ENCODE measurements at places on chromosomes 6 and 20.
A peak's percentile ranks its signal among the peaks of the same experiment; 100 is the strongest.

DNA sequence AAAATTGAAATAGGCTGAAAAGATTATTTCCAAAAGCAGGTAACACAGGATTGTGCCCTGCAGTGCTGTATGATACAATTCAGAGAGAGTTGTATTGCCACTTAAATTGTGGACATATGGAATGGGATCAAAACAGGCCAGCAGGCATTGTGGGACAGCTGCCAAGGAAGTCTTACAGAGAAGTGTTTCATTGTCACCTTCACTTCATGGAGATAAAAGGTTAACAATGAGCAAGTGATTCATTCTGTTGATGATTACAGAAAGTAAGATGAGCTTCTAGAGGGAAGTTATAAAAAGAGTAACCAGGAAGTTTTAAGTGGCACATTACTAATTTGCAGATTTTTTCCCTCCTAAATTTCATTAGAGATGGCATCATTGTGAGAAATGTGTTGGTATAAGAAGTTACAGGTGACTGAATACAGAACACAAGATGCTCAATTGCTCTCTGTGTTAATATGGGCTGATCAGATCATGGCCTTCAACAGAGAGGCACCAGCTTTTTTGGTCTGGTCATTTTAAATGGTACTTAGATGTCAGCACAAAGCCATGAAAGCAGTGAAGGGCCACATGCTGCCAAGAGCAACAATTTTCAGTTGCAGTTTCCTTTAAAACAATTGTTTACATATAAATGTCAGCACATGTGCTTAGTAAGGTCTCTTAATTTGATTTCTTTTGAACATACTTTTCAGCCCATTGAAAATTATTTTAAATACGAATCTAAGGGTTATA, 402.5 kb upstream of the FKBP1C start:
- no peak for DNase-seq

DNA sequence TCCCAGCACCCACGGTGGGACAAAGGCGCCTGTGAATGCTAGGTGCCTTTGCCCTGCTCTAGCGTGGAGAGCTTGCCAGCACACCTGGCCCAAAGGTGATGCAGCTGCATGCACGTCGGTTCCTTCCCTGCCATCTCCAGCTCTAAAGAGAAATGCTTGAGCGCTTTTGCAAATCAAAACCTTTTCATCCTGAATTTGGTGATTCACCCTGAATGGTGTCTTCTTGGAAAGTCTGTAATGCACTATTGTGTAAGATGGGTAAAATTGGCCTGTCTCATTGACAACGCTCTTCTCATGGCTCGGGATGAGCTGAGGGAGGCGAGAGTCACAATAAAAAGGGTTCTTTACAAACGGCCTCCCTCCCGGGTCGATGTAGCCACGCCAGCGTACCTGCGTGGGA, 103.1 kb upstream of the ID4 start:
- DNase-seq: no peak

- no peak for DNase-seq
Measured at GRCh38 chr20:362271-363254, 15.7 kb downstream of the NRSN2 start.

GRCh38 chr6:155958550-155958949, 502.9 kb upstream of the NOX3 start:
- DNase-seq: no peak

GRCh38 chr6:4210629-4211419, 75.4 kb upstream of the ECI2 start:
- peak; percentile 24 for DNase-seq

DNA sequence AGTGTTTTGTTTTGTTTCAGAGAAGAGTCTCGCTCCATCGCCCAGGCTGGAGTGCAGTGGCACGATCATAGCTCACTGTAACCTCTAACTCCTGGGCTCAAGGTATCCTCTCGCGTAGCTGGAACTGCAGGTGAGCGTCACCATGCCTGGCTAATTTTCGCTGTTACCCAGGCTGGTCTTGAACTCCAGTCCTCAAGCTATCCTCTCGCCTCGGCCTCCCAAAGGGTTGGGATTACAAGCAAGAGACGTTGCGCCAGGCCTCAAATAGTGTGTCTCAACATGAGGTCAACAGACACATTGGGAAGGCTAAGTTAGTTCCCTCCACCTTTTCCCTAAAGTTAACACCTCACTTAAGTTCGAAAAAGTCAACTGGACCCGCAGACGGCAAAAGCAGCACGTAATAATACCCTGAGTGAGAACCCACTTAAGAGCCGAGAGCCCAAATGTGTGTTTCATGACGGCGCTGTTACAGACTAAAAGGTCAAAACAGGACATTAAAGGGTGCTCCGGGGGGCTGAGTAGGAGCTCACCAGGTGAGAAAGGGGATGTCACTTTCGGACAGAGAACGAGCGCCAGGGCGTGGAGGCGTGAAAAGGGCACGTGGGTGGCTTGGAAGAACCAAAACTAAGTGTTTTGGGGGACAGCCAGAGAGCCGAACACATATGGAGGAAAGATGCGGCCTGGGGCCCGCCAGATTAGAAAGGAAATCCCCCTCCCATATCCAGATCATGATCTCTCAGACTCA, 499 bp downstream of the TTI1 start:
- DNase-seq: no peak

DNA sequence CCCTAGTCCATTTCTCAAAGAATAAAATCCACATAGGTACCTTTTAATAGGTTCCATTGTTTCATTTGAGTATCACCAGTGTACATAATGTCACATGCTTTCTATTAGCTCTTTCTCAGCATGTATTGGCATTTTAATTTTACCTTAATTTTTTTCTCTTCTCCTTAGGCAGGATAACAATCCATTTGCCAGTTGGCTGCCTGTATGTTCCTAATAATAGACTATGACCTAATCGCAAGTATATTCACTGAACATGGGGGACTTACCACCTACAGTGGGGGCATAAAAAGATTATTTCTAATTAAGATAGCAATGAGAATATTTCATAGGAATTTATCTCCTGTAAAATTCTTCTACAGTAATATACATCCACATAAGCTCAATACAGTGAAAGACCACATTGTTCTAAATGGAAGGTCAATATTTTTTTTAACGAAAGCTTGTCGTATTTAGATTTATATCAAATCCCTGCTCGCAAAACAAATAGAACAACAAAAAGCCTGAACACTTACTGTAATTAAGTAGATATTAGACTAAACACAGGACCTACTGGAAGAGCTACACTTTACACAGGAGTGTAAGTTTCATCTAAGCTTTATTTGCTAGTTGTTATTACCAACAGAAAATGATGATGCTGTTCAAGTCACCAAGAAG, 76.4 kb downstream of the OGFRL1 start:
- DNase-seq: no peak

DNA sequence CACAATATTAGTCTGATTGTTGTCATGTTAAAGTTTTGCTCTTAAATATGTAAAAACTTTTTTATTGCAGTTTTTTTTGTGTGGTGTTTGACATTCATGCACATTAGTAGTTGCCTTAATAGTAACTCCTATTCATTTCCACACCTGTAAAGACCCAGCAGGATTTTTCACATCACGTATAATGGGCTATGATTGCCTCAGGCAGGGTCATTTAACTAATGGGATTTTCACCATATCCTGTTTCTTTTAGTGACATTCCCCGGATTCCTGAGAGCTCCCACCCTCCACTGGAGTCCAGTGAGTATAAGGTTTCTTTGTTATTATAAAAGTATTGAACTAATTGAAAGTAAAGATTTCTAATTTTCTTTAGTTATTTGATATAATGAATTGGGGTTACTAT, 359.2 kb downstream of the RIMS1 start:
- peak; percentile 49 for DNase-seq

GRCh38 chr6:137550535-137550934, 56.3 kb upstream of the OLIG3 start:
- no peak for DNase-seq

- no peak for DNase-seq
Measured at GRCh38 chr20:41027366-41027765, 1.3 kb upstream of the TOP1 start.

DNA sequence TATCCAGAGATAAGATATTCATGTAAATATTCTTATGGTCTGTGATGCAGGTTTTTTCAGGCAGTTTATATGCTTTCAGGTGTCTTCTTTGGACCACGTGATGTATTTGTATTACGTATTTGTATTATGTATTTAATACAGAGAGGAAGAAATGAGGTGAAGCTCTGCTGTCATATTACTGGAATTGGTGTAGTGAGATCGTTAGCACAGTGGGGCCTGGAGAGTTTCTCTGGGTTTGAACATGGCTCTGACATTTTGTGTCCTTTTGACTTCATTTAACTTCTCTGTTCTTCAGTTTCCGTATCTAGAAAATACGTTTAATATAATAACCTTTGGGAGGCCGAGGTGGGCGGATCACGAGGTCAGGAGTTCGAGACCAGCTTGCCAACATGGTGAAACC, 1.6 kb upstream of the PRIM2 start:
- no peak for DNase-seq

- DNase-seq: no peak
Measured at GRCh38 chr6:49888742-49889431, 22.6 kb upstream of the CRISP1 start.

- DNase-seq: no peak
Measured at GRCh38 chr20:54229566-54230160, 21.8 kb downstream of the PFDN4 start.

- DNase-seq: peak; percentile 76
Measured at GRCh38 chr6:71510057-71510713, 221.6 kb downstream of the OGFRL1 start.

GRCh38 chr6:136548582-136549299, 1.5 kb downstream of the MAP7 start:
- no peak for DNase-seq

- DNase-seq: no peak
Measured at GRCh38 chr6:128600397-128600951, 80.1 kb upstream of the PTPRK start.

DNA sequence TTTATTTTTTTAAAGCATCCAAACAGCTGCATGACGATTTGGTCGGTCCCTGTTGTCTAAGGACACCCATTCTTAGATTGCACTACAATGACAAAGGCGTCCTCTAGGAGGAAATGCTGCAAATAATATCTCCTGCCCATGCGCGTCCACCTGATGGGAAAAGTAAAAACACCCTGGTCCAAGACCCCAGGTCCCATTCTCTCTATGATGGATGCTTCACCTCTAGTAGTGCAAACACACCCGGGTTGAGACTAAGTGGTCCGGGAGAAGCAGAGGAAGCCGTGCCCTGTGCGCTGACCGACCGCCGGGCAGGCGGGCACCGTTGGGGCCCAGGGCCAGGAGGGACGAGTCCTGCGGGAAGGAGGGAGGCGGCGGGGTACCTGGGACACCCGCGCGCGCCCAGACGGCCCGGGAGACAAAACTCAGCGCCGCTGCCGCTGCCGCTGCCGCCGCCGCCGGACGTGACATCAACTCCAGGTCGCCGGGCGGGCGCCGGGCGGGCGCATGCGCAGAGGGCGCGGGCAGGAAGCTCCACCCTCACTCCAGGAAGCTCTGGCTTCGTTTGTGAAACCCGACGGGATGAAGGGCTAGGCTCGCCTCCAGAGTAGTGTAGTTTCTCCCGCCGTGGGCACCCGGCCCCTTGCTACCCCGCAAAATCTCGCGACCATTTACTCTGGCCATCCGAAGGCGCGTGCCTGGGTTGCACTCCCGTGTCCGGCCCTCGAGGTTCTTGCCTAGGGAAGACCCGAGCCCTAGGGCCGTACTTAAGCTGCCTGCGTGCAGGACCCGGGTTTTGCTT, at the start of gene TBC1D7:
Gene TBC1D7, minus strand, starts transcription at position 462 of the 799 bp plus-strand sequence. CDS start 1,639 bp downstream, outside the sequence.
- DNase-seq: peak; percentile 90

DNA sequence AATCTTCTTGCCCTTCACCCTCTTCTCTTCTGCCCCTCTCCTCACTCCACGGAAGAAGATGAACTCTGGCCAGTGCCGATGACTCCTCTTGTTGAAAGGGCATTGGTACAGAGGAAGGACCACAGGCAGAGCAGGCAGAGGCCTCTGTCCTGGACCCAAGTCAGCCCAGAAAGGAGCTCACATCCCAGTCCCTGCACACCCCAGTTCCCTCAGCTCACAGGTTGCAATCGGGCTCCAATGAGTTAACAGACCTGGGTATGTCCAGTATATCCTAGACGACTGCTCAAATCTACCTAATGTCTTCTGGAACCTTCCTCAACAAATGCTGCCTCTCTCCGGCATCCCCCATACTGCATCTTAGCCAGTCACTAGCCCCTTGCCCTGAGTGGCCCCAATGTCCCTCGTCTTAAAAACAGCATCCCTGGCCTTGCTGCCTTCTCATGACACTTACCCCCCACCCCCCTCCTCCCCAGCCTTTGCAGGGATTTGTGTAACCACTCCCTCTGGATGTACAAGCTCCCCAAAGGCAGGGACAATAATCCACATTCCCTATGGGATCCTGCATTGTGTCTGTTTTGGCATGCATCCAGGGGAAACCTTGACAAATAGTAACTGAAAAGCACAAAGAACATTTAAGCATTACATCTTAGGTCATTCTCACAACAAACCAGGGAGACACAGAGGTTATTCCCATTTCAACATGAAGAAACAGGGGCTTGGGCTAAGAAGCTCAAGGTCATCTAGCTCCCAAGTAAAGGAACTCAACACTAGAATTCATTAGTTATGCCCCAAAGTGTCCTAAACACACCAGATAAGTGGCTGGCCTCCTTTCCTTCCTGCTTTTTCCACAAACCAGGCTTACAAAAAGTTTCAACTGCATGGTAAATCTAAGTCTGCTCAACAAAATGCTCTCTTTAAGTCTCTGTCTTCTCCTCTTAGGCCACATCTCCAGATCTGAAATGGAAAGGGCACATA, 45.1 kb downstream of the TRERF1 start:
- no peak for DNase-seq

DNA sequence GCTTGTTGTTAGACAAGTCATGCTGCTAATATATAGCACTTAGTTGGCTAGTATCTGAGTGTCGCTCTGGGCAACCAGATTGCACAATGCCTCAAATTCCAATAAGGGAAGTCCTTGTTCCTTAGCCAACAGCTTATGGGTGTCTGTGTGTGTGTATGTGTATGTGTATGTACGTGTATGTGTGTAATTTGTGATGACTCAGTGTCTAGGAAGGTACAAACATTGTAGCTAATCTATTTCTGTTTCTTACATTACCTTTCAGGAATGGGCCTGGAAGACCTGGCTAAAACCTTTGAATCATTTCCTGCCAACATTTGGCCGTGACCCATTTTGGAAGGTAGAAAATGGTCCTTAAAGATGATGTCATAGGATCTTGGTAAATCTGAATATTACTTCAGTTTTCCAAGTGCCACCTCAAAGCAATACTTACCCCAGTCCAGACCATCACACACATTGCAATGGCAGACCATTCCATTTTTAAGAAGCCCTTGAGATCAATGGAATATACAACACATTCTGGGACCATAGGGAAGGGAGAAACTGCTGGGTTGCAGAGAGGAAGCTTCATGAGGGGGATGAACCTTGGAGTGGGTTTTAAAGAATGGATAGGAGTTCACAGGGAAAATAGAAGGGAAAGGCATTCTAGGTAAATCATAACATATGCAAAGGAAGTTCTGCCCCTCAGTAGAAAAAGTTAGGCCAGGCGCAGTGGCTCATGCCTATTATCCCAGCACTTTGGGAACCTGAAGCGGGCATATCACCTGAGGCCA, 25.1 kb downstream of the NEDD9 start:
- DNase-seq: no peak
